ENCODE measurements at places on chromosomes 7 and 10.

DNA sequence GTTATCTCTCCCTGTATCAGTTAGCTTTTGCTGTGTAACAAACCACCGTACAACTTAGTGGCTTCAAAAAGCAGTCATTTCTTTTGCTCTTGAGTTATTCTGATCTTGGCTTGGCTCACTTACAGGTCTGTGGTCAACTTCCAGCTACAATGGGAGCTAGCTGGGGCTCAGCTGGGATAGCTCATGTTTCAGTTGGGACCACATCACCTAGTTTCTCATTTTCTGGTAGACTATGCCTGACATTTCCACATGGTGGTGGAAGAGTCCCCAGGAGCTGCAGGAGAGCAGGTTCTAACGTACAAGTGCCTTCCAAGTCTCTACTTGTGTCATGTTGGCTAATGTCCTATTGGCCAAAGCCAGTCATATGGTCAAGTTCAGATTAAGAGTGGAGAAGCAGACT is 25.8 kb upstream of the PIP4K2A start:
- no peak for DNase-seq

DNA sequence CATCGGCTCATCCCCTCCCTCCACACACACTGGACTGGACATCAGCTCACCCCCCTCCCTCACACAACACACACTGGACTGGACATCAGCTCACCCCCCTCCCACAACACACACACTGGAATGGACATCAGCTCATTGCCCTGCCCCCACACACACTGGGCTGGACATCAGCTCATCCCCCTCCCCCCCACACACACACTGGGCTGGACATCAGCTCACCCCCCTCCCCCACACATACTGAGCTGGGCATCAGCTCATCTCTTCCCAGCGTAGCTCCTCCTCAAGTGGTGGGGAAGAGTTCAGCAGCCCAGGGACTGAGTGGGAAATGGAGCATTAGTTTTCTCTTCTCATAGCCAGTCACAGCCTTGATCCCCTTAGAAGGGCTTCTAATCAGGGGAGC is 58.1 kb upstream of the WDR11 start:
- DNase-seq: no peak

GRCh38 chr10:69767793-69768192 is 33.9 kb upstream of the COL13A1 start:
- no peak for DNase-seq

GRCh38 chr10:118844731-118845521 is 90.2 kb upstream of the CACUL1 start:
- DNase-seq: no peak

GRCh38 chr10:125080296-125080695 is 80.1 kb downstream of the CTBP2 start:
- DNase-seq: no peak

DNA sequence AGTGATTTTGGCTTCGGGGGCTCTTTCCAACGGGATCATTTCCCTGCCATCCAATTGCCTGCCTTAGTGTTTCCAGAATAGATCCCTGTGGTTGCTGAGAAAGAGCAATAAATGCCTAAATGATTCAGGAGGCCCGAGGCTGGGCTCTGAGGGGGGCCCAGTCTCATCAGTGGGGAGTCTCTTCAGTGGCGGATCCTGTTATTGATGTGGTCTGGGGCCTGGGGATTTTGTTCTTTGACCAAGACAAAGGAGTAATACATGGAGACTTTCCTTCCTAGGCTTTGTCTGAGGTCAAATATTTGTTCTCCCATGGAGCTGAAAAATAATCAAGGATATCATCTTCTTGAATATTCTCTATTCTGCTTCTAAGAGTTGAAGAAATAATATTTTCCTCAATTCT is 40.8 kb downstream of the TAS2R41 start:
- no peak for DNase-seq
